ENCODE measurements at places on chromosomes 16 and 17. TPM values are rescaled to one million over a fixed set of nuclear protein-coding genes. Genes with fewer than 3 reads are reported as not detected.

DNA sequence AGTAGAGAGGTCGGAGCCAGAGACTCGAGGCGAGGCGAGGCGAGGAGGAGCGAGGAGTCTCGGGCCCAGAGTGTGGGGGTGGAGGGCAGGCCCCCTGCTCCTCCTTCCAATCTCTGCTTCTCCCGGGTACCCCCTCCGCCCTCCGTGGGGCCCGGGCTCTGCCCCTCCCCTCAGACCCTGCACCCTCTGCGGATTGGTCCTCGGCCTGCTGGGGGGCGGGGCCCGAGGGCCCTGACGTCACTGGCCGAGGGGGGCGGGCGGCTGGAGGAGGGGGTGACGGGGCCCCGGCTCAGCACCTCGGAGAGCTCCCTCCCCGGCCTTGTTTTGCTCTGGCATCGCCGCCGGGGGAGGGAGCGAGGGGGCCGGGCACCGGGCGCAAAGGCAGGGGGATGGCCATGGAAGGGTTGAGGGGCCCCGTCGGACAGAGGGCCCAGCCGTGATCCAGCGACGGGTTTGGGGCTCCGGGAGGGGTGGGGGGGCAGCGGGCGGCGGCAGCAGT lies at the start of gene RUNDC3A:
Gene RUNDC3A (plus strand): TSS at position 282 of the 499 bp plus-strand sequence. CDS start 232 bp downstream, outside the sequence.
- peak; percentile 79 for DNase-seq

- DNase-seq: peak; percentile 46
Observed at GRCh38 chr16:62568926-62569325, 532.7 kb upstream of the CDH8 start.

- no peak for DNase-seq
Observed at GRCh38 chr16:84947996-84948850, 63.1 kb downstream of the ZDHHC7 start.

GRCh38 chr17:44878627-44879221 lies 20.5 kb downstream of the EFTUD2 start:
- DNase-seq: peak; percentile 68

- DNase-seq: no peak
Observed at GRCh38 chr17:27477050-27477888, 21.0 kb downstream of the KSR1 start.

DNA sequence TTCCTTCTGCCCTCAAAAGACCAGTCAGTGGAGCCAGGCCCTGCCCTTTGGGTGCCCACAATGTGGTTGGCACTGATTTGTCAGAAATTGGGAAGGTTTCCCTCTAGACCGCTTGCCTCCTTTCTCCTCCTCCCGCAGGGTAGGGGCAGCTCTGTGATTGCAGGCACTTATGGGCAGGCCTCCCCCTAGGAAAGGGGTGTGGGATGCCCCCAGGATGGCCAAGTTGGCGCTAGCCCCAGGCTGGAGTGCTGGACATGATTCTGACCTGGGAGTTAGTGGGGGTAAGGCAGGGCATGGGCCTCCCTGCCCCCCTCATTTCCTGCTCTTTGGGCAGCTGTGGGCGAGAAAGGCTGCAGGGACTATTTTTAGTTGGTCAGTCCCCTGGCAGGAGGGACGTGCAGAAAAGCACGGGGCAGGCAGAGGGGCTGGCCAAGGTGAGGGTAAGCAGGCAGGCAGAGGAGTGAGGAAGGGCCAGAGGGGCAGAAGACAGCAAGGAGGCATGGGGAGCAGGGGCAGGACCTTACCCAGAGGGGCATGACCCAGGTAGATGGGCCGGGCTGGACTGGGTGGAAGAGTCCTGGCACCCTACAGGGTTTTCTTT lies 3.3 kb downstream of the RARA start:
- DNase-seq: peak; percentile 64

DNA sequence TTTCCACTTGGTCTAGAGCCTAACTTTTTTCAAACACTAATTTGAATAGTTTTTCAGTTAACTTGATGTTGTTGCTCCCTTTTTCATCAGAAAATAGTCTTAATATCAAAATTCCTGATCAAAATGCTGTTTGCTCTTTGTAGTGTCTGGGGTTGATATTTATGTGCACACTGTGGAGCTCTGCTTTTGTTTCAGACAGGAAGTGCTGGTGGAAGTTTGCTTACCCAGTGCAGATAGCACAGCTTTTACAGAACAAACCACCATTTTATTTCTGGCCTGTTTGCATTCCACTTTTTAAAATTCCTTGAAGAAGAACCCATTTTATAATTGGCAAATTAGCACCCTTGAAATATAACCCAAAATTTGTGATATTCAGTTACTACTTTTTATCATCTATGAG lies 125.4 kb downstream of the MRTFB start:
- no peak for DNase-seq

DNA sequence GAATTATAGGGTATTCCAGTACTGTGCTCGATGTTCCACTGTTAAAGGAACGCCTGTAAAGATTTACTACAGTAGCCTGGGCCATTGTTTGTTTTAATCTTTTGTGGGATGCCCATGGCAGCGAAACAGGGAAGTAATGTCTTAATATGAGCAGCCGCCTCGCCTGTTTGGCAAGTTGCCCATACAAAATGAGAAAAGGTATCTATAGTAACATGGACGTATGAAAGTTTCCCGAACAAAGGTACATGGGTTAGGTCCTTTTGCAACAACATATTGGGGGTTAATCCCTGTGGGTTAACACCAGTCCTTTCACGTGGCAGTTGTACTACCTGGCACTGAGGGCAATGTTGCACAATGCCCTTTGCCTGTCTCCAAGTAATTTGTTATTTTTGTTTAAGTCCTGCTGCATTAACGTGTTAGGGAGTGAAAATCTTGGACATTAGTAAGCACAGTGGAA lies 21.1 kb upstream of the TMC5 start:
- DNase-seq: no peak

- DNase-seq: no peak
Observed at GRCh38 chr16:55839115-55839514, 6.2 kb upstream of the CES1 start.

GRCh38 chr17:40063901-40064531 lies 1.3 kb downstream of the THRA start:
- no peak for DNase-seq

Gene CTDNEP1
- polyA plus RNA-seq: 153 TPM

- DNase-seq: peak; percentile 46
Observed at GRCh38 chr16:30028438-30029076, 2.5 kb downstream of the TLCD3B start.

DNA sequence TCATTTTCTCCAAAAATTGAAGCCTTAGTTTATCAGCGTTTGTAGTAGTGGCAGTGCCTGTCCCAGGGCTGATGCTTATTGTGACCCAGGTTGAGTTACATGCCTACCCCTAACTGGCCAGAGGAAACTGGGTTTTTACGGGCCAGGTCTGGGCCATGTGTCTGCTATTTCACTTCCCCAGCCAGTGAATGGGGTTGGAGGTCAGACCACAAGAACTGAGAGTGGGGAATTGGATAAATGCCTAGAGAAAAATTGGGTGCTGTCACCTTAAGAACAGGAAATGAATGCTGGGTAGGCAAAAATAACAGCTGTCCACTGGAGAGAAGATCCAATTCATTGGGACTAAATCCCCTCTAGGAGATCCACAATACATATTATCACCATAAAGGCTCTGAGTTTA lies 5.2 kb downstream of the ADPRM start:
- DNase-seq: peak; percentile 6

GRCh38 chr17:17663160-17664063 lies 17.8 kb upstream of the RAI1 start:
- DNase-seq: peak; percentile 91

DNA sequence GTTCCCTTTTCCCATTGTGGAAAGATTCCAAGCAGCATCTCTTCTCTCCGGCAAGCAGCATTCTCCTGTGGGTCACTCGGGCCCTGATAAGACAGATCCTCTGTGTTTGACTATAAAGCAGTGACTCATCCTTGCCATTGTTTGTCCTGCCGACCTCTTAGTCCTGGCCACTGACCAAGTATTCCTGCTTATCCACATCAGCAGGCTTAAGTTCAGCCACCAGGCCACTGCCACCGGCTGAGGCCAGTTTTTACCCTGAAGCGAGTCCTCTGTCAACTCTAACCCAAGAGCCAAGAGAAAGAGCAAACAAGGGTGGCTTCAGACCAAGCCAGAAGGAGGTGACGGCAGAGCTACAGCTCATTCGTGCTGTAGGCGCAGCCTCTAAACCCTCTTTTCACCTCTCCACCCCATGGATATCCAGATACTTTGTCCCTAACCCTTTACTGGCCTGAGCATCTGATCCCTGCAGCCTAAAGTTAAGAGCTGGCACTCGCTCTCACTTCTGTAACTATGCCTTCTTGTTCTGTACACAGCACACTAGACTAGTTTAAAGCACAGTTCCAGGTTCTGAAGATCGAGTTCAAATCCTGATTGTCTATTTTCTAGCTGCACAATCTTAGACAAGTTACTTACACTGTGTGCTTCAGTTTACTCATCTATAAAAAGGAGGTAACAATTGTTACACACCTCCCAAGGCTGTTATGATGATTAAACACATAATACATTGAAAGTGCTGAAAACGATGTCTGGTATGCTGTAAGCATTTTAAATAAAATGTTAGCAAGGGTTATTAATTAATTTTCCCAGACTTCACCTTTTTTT lies 31.0 kb downstream of the SOX9 start:
- DNase-seq: peak; percentile 61

Data from muscle of back (tissue), 13 donors.